ENCODE measurements at places on chromosomes 5 and 9.
A peak's percentile ranks its signal among the peaks of the same experiment; 100 is the strongest.

DNA sequence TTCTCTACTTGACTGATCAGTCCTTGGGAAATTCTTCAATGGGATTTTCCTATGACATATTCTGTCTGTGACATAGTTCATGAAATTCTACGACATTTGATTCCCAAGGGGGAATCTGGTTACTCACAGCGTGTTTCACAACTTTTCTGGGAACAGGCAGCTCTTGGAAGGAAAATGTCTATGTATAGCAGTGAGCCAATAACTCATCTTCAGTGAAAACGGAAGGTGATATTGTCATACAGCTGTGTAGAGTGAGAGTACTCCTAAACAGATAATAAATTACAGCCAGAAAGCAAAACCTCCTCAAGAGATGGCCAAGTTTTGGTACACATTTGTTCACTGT is 91.4 kb downstream of the C9orf152 start:
- DNase-seq, result no peak

- DNase-seq, result peak; percentile 84
These were observed 13.5 kb downstream of the MOCS2 start for GRCh38 chr5:53095931-53096525.

- DNase-seq, result no peak
These were observed 111.8 kb upstream of the OTULINL start for GRCh38 chr5:14469551-14470377.

DNA sequence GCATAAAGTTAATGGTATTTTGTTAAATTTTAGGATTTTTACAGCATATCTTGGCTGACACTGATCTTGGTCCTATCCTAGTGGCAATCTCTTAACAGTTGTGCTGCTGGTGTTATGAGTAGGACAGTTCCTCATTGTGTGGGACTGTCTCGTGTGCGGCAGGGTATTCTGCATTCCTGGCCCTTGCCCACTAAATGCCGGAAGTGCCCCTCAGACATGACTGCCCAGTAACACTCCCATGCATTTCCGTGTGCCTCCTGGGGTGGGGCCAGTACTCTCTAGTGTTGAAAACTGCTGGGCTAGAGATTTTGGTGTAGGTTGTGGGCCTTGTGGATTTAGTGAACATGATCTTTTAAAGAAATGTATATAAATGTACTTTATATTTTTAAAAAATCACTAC is 227.1 kb upstream of the DMRT1 start:
- DNase-seq, result no peak

DNA sequence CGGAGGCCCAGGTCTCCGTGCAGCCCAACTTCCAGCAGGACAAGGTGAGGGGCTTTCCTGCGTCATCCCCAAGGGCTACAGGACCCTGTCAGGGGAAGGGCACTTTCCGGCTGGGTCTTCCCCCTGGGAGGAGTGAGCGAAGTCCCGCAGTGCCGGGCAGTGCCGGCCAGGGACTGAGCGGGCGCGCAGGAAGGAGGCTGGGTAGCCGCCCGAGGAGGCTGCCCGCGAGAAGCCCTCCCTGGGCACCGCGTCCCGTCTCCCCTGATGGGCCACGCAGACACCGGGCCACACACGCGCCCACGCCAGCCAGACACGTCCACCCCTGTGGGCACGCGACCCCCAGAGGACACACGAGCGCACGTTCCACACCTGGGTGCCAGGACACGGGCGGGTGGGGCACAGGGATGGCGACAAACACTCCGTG is 357 bp downstream of the PTGDS start:
- DNase-seq, result no peak

All from stimulated activated effector memory CD8-positive, alpha-beta T cell treated with anti-CD3 and anti-CD28 coated beads, Interleukin-12 subunit alpha, Interleukin-12 subunit beta, amount 100 ng/mL, for 72 hours (primary cell).